ENCODE measurements at places on chromosomes 1 and 21.

DNA sequence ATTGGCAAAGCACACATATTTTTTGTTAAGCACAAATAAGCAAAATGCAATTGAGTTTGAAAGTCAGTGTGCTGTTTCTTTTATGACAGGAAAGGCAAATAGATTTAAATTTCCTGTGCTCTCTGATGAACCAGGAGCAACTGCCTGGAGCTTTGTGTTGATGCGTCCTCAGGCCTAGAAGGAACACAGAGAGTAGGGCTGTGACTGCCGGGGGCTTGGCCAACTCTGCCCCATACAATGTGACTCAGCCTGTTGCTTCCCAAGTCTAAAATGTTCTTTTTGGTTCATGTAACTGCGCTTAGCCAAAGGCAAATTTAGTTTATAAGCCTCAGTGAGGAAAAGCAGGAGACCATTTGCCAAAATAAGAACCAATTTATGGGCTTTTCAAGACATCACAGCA, 37.5 kb downstream of the TOR1AIP2 start:
- no peak for DNase-seq

DNA sequence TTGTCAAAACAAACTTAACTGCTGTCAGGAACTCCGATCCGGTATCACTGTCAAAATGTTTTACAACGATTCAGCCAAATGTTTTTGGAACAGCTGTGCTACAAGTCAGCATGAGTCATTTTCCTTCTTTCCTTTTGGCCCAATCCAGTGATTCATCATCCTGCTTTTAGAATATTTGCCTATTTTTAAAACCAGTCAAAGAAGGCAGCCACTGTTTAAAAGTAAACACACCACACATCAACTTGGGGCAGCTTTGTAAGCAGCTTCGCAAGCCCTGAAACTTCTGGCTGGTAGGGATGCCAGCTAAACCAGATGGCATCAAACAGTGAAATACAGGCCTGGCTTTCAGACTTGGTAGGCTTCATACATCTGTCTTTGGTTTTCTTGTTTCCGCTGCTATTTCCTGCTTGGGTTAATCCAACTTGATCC, 14.9 kb downstream of the MAP3K7CL start:
- DNase-seq: peak; percentile 76

DNA sequence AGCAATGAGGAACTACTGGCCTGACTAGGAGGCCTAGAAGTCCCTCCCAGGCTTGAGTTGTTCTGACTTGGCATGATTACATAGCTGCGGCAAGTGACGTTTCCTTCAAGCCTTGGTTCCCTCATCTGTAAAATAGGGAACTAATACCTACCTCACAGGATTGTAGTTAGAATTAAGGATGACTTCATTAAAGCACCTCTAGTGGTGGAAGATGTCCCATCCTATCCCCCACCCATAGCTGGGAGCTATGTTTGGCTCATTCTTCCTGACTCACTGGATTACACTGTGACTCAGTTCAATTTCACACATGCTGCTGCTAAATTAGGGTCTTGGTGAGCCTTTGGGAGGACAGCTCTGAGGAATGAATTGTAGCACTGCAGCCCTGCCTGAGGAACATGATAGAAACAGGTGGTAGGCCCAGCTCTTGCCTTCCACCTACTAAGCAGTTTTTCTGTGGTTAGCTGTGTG, 6.0 kb upstream of the SHISA4 start:
- no peak for DNase-seq

DNA sequence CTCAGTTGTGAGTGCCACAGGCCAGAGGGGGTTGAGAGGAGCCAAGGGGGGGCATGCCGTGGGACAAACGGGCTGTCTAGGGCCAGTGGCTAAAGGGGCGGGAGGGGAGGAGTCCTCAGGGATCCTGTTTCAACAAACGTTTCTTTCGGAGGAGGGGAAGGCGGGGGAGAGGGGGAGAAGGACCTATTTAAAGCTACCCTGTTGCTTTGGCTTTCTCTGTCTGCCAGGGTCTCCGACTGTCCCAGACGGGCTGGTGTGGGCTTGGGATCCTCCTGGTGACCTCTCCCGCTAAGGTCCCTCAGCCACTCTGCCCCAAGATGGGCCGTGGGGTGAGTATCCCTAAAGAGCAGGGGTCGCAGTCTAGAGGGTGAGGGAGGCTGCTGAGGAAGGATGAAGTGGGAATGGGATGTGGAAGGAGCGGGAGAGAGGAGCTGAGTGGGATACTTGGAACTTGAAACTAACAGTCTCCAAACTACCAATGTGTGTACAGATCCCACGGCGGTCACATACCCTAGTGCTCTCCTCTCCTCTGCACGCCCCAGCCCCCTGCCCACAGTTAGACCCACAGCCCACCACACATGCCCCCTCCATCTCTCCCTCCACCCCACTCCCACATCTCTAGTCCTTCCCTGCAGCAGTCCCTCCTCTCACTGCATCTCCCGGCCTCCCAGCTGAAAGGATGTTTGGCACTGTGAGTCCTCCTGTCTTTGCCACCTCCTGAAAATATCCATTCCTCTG, at the start of gene ATP1A2:
ATP1A2 (plus strand) TSS at position 215 of the 738 bp plus-strand sequence; CDS start at position 318, 103 bp downstream.
- DNase-seq: no peak

DNA sequence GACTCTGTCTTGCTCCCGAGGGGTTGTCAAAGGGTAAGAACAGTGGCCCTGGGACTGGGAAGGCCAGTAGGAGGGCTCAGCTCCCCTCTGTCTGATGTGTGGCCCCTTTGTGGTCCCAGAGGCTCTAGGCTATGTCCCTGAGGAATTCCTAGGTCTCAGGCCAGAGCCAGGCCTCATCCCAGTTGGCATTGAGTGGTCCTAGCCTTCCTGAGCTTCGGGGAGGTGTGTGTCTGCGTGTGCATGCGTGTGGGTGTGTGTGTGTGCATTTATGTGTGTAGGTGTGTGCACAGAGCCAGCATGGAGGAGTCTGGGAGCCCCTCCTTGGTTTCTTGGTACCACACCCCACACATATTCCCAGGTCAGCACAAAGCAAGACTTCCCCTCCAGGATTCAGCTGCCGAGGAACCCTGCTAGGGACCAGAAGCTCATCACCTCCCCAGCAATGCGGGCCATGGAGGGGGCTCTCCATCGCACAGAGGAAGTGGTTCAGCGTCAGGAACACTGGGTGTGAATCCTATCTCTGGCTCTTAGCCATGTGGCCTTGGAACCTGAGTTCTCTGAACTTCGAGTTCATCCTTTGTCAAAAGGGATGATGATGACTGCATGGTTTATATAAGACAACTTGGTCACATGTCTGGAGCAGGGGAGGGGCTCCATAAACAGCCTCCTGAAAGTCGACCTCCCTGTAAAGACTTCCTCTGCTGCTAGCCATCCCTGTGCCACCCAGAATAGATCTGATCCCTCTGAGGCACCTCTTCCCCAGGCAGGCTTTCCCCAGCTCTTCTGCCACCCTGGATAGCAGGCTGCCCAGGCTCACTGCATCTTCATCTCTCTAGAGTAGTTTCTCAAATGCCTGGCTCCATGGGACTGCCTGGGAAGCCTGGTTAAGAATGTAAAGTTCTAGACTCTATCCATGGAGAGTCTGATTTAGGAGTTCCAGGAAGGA, 8.3 kb upstream of the EPS8L3 start:
- no peak for DNase-seq

- no peak for DNase-seq
These were observed 1.5 kb downstream of the CELF3 start for GRCh38 chr1:151714820-151715725.

DNA sequence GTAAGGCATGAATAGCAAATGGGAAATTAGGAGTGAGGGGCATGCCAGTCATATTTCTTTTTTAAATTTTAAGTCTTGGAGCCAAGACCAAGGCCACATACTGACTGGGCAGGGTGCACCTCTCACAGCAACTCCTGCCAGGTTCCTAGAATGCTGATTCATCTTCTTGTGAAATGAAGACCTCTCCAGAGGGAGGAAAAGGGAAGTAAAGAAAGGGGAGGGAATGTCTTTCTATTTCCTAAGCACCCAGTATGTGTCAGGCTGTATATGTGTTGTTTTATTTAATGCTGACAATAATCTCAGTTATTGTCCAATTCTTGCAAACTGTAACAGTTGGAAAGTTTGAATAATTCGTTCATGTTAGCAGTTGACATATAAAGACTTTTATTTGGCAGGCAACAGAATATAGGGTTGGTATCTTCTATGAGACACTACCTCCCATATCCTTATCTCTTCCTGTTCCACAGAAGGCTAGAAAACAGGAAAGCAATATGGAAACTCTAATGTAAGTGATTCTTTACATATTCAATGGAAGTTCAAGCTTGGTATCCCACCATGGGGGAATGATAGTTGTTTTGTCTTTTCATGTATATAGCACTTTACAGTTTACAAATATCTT, 259.1 kb upstream of the USP24 start:
- no peak for DNase-seq

DNA sequence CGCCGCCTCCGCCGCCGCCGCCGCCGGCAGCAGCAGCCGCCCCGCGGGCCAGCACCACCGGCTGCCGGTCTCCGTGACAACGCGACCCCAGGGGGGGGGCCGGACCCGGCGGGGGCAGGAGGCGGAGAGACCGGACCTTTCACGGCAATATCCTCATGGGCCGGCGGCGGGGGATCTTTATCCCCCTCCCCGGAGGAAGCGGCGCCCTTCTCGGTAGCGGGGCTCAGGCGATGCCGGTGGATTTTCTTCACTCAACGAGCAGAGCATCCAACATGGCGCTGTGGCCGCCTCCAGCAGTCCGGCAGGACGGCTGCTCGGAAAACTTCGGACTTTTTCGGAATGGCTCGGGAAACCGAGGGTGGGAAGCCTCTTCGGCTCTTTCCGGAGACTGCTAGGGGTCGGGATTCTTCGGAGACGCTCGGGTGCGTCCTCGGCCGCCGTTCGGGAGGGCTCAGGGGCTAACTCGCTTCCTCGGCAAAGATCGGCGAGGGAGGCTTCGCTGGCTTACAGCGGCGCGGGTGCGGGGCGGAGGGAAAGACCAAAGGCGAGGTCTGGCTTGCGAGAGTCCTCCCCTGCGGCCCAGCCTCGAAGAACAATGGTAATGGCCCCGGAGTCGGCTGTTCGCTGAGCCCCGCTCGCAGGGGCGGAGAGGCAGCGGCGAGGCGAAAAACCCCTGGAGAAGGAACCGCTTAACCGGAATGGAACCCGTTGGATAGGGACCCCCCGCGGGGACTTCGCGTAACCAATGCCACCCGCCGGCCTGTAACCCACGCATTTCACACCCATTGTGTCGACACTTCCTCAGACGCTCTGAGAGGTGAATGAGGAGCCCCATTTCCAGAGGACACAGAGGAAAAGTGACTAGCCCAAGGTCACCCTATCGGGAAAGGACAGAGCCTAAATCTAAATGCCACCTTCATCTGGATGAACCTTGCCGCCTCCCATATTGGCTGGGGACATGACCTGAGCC, at the start of gene EIF4G3:
EIF4G3 (minus strand) TSS at position 312 of the 970 bp plus-strand sequence. CDS start 174,155 bp downstream, outside the sequence.
- peak; percentile 81 for DNase-seq

DNA sequence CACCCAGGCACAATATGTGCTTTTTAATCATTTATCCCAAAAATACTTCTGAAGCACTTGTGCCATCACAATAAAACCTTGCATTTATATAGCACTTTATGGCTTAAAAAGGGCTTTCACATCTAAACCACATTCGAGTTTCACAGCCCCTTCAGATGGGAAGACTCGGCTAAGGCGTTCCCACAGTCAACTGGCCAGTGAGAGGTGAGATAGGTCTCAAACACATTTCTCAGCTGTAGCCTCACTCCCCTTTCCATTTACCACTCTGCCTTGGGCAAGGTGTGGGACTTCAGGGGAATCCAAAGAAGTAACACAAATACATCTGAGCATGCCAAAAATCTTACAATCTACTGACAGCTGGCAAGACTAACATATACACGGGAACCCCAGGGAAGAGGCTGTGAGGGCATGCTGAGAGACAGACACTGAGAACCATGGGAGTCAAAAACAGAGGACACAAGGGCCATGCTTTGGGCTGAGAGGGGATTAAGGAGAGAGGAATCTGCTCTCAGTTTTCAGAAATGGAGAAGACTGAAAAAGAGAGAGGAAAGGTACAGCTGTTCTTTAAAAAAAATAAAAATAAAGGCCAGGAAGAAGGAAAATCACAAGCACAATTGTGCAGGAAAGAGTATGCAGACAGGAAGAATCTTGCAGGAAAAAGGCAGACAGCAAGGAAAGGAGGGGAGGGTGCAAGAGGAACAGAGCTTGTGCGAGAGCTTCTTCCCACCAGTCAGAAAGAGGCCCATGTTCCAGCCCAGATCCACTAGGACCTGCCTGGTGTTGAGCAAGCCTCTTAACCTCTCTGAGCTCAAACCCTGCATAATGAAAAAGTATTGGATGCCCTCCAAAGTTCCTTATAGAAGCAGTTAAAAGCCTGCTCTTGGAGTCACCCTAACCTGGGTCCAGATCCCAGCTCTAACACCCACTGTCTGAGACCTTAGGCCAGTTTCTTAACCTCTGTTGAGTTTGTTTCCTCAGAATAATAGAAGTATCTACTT, 73.5 kb downstream of the JAK1 start:
- no peak for DNase-seq

- no peak for DNase-seq
These were observed 34.6 kb upstream of the CCSAP start for GRCh38 chr1:229377429-229377828.

GRCh38 chr1:211908453-211908852, 77.9 kb upstream of the LPGAT1 start:
- DNase-seq: no peak

DNA sequence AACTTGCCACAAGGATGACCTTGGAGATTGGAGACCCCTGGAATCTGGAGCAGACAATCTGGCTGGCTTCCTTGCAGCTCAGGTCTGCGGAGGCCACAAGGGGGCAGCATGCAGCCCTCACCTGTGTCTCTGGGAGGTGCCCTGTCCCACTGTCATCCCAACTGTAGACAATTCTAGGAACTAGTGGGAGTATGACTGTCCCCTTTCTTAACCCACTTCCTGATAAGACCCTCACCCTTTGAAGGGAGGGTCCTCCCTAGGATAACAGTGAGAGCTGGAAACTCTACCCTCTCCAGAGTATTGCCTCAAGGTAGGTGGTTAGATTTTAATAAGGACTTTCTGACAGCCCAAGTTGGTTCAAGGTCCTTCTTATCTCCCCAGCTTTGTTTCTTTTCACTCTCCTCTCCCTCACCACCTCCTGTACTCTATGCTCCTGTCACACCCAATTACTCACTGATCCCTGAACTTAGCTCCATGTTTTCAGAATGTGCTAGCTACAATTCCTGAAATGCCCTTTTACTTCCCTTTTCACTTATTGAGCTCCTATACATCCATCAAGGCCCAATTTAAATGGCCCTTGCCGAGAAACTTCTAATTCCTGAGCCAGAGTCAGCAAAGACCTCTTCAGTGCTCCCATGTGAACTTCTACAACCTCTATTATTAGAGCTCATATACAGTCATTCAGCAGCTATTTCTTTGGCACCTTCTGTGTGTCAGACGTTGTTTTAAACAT, 9.2 kb upstream of the KCNQ4 start:
- no peak for DNase-seq

DNA sequence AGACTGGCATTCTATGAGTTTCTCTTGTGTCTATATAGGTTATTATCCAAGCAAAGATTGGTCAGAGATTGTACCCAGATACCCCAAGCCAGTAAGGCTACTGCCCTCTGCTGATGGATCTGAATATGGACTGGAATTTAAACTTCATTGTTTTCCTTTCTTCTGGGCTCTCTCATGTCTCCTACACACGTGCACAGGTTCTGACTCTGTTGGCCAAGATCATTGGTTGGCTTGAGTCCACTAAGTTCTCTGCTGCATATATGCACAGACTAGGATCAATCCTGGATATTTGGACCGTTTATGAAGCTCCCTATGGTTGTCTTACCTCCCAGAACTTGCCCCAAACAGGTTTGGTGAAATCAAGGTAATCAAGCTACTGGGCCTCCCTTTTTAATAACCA, 69.7 kb downstream of the CC2D1B start:
- no peak for DNase-seq

Measured in non-pigmented ciliary epithelial cell (primary cell).